CD4-positive, alpha-beta memory T cell (primary cell): ENCODE measurements at places on chromosomes 5 and 9. TPM values are rescaled to one million over a fixed set of nuclear protein-coding genes. Genes with fewer than 3 reads are reported as not detected.

Gene ROR2
- total RNA-seq, result 0.29 TPM

- DNase-seq, result no peak
Measured at GRCh38 chr5:1505506-1506241, 18.1 kb downstream of the LPCAT1 start.

GRCh38 chr5:39716532-39717028 lies 291.8 kb upstream of the DAB2 start:
- peak; percentile 20 for DNase-seq

DNA sequence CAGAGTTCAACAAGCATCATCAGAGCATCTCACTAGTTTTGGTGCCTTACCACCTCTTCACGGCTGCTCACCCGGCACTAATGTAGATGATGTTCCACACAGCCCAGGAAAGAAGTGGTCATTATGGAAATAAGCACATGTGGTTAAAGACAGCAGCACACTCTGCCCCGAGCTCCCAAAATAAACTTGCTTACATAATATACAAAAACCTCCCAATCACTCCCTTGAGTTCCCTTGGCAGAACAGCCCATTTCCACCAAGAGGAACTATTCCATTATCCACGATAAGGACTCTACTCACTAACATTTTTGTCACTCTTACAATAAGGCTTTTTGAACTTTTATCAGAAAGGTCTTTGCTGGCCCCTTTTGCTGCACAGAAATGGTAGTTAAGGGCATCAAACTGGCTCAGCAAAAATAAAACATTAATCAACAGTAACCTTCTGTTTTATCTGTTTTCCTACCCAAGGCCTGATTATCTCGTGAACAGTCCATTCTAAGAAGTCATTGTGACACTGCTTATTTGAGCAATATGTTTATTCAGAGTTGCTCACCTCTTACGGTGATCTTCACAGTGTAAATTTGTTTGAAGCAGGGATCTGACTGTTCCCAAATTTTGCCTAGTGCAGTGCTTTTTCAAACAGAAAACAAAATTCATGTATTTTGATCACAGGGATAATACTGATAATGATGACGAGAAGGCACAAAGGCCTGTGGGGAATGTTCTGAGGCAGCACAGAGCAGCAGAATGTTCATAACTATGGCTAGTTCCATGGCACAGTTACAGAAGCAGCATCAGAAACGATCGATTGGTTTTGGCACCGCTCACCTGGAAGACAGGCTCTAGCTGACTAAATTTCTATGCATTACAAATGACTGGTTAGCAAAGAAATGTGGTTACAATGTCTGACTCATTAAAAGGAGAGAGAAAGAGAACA lies 399.8 kb upstream of the PIK3R1 start:
- no peak for DNase-seq
